ENCODE measurements at places on chromosomes 1 and 21.

GRCh38 chr1:91440847-91441246 lies 36.2 kb upstream of the HFM1 start:
- no peak for DNase-seq

- no peak for DNase-seq
Measured at GRCh38 chr1:65812065-65812464, 19.4 kb downstream of the PDE4B start.

DNA sequence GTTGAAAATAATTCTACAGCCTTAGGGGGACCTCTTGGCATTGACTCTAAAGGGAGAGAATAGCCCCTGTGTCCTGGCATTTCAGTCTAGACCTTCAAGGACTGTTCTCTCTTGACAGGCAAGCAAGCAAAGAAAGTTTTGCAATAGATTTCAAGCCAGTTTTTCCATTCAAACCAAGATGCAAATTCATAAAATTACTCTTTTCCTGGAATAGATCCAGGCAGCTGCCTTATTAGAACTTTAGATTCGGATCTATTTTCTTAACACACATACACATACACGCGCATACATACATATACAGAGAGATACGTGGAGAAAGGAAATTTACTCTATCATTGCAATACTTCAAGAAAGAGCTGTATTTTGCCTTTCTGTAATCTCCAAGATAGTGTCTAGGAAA lies 129.4 kb downstream of the EDEM3 start:
- no peak for DNase-seq

DNA sequence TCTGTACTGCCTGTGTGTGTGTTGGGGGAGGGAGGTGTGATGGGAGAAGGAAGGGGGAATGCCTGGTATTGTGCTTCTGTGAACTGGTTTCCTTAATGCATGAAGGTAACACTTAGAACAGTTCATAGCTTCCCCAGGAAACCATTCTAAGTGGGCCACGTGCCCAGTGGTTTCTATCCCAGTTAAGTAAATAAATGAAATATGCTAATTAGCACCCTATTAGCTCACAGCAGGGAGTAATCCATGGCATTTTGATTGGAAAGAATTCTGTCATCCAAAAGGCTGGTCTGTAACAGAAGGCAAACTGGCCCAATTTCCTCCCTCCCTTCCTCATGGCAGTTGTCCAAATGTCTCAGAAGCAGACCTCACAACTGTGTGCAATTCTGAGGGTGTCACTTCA lies 199.3 kb downstream of the TTLL7 start:
- DNase-seq = no peak

DNA sequence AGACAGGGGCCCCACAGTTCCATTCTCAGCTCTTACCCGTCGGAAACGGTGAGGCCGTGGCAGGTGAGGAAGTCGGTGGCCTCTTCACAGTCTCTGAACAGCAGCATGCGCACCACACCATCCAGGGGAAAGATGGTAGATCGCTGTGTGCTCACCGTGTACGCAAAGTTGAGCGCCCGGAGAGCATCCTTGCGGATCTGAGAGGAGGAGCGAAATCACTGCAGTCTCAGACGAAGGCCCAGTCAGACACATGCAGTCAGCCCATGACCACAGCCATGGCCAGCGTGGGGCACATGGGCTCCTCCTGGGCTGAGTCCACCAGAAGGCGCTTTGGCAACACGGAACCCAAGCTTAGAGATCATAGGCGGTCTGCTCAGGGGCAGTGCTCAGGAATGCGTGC lies 18.5 kb downstream of the MCM3AP start:
- no peak for DNase-seq

- no peak for DNase-seq
Measured at GRCh38 chr1:28954126-28954726, 39.9 kb downstream of the EPB41 start.

DNA sequence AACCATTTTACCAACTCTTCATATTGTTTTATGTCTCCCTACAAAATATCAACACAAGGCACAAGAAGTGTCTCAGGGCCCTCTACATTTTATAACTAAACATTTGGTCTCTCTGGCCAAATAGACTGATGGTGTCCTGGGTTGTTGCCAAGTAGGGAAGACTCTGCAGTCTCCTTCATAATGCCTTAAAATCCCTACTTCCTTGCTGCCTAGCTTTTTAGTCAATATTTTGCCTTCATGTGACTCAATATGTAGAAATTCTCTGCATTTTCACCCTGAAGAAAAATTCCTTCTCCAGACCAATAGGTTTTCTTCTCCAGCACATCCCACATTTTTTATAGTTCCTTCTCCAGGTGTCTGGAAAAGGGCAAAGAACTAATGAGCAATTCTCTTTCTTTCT lies 72.6 kb upstream of the IPO9 start:
- no peak for DNase-seq

DNA sequence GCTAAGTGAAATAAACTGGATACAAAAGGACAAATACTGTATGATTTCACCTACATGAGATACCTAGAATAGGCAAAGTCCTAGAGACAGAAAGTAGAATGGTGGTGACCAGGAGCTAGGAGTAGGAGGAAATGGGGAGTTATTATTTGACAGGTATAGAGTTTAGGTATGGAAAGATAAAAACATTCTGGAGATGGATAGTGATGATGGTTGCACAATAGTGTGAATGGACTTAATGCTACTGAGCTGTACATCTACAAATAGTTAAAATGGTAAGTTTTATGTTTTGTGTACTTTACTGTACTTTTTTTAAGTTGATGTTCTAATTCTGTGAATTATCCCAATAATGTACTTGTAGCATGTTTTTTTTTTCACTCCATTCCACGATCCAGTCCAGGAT lies 59.5 kb upstream of the RALGPS2 start:
- DNase-seq = no peak

Data from stimulated activated CD8-positive, alpha-beta memory T cell treated with anti-CD3 and anti-CD28 coated beads, Interleukin-7, amount 100 ng/mL, for 1 hour (primary cell).